Memory B cell (primary cell): ENCODE measurements at places on chromosomes 12 and 14.

- DNase-seq = no peak
Observed at GRCh38 chr14:49497267-49497666, 88.9 kb downstream of the RPS29 start.

GRCh38 chr12:15893260-15893659 is 11.1 kb downstream of the STRAP start:
- no peak for DNase-seq

GRCh38 chr14:73903028-73903427 is 16.4 kb downstream of the ZNF410 start:
- no peak for DNase-seq

DNA sequence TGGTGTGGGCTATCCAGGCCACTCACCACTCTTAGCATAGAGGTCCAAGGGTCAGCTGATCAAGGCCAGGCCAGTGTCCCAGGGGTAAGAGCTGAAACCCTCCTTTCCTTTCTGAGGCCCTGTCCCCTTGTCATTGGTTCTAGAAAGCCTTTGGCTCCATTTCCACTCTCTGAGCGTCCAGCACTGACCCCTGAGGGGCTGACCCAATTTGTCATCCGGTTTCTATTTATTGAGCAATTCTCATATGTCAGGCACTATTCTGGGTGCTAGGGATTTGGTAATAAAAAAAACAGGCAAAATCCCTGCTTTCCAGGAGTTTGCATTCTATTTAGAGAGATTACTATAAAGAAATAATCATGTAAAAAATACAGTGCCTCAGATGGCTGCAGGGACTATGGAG is 3.4 kb downstream of the KRT77 start:
- no peak for DNase-seq

- no peak for DNase-seq
Observed at GRCh38 chr14:54762296-54762695, 140.3 kb downstream of the GCH1 start.

DNA sequence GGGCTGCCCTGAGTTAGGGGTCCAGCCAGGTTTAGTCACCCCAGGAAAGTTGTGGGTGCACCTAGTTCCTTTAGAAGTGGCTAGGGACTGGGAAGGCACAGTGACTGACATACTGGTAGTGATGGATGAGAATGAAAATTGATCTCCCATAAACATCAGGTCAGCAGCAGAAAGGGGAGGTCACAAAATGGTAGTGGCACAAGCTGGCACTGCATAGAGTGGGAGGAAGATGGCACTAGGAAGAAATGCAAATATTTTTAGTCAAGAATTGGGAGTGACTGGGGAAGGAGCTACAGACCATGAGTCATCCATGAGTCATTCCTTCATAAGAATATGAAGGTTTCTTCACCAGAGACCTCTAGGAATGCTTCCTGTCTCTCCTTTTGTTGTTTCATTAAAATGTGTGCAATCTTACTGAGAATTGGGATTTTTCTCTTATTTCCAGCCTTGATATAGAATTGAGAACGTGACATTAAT is 198.3 kb upstream of the AMIGO2 start:
- no peak for DNase-seq

DNA sequence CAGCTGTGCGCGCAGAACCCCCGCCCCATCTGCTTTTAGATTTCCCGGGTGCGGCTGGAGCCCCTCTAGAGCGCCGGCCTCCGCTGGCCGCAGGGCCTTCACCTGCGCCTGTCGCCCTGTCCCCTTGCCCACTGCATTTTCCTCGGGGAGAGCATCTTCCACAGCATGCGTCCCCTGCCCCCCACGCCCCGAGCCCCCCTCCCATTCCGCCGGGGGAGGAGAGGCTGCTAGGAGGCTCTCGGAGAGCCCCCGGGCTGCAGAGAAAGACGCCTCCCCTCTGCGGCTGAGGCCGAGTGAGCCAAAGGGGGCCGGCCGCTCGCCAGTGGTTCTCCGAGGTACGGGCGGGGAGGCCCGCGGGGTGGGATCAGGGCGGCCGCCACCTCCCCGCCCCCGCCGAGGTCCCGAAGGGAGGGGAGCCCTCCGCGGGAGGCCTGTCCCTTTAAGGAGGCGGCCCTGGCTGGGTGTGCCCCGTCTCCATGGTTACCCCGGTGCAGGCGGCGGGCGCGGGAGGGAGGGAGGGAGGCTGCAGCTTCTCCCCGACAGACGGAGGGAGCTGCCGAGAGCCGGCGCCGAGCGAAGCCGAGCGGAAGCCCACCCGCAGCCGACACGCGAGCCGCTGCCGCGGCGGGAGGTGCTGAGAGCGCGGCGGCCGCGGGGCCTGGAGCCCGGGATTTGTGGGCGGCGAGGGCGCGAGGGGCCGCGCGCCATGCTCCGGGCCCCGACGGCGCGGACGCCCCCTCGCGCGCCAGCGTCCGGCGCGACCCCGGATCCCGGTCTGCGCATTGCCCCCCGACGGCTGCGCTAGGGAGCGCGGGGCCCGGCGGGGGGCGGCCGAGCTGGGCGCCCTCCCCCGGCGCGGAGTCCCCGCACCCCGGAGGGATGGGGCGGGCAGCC is at the start of gene KCNH3:
TSS of gene KCNH3 (plus strand) at position 521 of the 894 bp plus-strand sequence. CDS start 387 bp downstream, outside the sequence.
- peak; percentile 75 for DNase-seq

- DNase-seq = no peak
Observed at GRCh38 chr12:30796891-30797371, 42.2 kb upstream of the CAPRIN2 start.
